GM19239 (cell line): ENCODE measurements at places on chromosomes 1 and 21.
A peak's percentile ranks its signal among the peaks of the same experiment; 100 is the strongest.

- no peak for DNase-seq
Measured at GRCh38 chr1:236806634-236807033, 11.5 kb downstream of the MTR start.

DNA sequence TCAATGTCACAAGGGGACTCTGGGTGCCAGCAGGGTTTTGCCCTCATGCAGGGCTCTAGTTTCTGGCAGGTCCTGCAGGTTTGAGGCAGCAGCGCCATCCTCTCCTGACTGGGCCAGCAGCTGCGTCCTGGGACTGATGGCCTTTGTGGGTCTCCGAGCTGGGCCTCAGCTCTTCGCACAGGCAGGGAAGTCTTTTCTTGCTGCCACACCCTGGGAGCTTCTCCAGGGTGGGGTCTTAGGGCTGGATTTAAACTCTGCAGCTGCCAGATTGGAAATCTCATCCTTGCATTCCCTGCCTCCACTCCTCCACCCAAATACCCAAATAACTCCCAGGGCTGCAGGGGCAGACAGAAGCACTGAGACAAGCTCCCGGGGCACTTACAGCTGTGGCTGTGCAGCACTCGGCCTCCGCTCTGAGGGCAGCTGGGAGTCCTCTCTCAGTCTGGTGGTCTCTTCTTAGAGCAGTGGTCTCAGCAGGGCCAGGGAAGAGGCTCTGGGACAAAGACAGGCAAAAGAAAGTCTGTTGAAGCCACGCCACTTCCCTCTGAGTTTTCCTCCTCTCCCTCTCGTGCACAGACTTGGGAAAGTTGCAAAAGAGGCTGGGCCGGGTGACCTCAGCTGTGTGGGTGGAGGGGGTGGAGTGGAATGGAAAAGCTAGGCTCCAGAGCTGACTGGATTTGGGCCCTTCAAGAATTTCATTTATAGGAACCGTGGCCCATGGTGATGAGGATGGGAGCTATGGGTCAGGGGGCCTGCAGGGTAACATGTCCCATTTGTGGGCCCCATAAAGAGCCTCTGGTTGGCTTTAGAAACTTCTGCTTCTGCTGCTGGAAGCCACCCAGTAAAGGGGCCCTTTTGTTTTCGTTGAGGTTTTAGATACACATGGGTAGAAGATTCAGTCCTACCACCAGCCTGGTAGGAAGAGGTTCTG, at the start of gene RAB7B:
Gene RAB7B, minus strand, starts transcription at position 525 of the 931 bp plus-strand sequence. CDS start 9,260 bp downstream, outside the sequence.
- no peak for DNase-seq

GRCh38 chr1:29370067-29370466, 133.7 kb downstream of the PTPRU start:
- no peak for DNase-seq

GRCh38 chr1:205986861-205987260, 16.3 kb downstream of the RAB7B start:
- DNase-seq = no peak

DNA sequence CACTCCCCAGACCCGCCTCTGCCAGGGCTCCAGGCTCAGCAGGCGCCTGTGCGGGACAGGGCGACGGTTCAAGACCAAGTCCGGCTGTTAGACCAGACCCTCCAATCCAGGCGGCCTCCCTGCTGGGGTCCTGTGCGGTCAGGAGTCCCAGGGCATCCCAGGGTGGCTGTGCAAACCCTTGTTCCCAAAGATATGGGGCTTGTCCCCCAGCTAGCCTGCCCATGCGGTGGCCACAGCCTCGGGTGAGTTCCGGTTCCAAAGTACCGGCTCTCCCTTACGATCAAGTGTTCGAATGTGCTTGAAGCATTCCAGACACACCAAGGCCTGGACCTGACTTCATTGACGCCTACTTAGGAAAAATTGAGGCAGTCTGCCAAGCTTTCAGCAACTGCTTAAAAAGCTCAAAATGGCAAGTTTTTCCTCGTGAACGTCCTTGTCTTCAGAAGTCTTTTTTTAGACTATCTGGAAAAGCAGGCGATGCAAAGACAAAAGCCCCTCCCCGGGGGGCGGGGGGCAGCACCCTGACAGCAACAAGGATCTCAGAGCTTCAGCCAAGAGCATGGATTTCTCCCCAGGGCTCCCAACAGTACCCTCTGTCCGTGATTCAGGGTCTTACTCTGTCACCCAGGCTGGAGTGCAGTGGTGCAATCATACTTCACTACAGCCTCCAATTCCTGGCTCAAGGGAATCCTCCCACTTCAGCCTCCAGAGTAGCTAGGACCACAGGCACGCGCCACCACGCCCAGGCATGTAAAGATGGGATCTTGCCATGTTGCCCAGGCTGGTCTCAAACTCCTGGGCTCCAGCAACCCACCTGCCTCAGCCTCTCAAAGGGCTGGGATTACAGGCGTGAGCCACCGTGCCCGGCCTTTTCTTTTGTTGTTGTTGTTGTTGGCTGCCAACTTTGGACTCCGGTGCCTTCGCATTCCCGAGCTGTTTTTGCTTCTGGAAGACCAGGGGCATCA, 2.3 kb downstream of the FAAP20 start:
- DNase-seq = no peak

- DNase-seq = no peak
Measured at GRCh38 chr1:20058531-20058930, 11.5 kb upstream of the PLA2G5 start.

GRCh38 chr1:234892642-234893041, 236.0 kb downstream of the TOMM20 start:
- no peak for DNase-seq

- DNase-seq = no peak
Measured at GRCh38 chr1:99348397-99349132, 84.3 kb downstream of the PLPPR4 start.

DNA sequence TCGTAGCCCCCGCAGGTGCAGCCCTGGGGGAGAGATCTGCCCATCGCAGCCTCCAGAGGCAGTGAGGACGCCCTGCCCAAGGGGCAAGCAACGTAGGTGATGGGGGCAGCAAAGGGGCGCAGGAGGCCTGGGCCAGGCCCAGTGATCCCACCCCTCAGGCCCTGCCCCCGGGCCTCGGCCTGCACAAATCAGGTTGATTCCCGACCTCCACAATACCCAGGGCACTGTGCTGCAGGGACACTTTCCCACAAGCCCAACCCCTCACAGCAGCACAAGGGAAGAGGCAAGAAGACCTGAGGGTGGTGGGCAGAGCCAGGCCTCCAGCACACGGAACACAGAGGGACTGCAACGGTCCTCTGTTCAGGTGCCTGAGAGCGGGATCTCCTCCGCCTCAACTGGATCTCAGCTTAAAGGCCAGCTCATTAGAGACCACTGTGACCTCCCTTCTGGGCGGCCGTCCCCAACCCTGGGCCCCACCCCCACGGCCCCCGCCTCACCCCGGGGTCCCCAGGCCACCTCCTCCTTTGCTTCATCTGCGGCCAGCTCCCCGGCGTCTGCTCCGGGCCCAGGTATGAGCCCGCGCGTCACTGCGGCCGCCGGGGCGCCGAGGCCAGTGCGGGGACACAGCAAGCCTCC, 812 bp upstream of the ARF1 start:
- peak; percentile 35 for DNase-seq

DNA sequence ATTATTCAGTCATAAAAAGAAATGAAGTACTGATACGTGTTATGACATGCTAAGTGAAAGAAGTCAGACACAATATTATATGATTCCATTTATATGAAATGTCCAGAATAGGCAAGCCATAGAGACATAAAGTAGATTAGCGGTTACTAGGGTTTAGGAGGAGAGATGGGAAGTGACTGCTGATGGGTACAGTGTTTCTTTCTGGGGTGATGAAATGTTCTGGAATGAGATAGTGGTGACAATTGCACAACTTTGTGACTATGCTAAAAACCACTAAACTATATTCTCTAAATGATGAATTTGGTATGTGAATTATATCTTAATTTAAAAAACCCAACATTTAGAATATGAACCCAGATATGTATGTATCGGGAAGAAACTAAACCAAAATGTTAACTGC, 27.6 kb downstream of the IPP start:
- DNase-seq = no peak

- no peak for DNase-seq
Measured at GRCh38 chr1:178612261-178612660, 99.4 kb downstream of the TEX35 start.

- no peak for DNase-seq
Measured at GRCh38 chr1:115718011-115718754, 50.3 kb downstream of the CASQ2 start.
